ENCODE measurements at places on chromosomes 12 and 14.
A peak's percentile ranks its signal among the peaks of the same experiment; 100 is the strongest.

- DNase-seq: no peak
- no peak overlapping the region for H3K4me3 ChIP-seq
- no peak overlapping the region for H3K27ac ChIP-seq
- no peaks in the 10 kb centered on the region for H3K36me3 ChIP-seq
These were observed 64.9 kb upstream of the KITLG start for GRCh38 chr12:88644946-88645702.

GRCh38 chr12:75868501-75868900 lies 163.1 kb downstream of the PHLDA1 start:
- H3K4me3 ChIP-seq: no peak overlapping the region
- no peak overlapping the region for H3K27ac ChIP-seq
- H3K36me3 ChIP-seq: no peaks in the 10 kb centered on the region
- DNase-seq: no peak
- no peaks in the 10 kb centered on the region for H3K4me1 ChIP-seq

DNA sequence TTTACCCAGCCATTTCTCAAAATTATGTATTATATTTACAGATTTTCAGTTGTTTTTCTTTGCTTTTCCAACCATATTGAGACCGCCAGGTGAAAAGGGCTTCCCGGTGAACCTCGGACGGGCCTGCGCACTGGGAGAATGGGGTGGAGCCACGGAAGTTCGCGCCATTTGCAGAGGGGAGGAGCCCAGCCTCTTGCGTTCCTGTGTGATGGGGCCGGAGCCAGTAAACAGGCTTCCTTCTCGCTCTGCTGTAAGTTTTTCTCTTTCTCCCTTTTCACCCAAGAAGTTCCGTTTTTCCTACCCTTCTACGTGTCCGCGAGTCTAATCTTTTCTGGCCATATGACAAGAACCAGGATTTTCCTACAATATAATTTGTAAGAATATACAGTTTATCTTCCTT lies 1108.8 kb upstream of the SEL1L start:
- DNase-seq: no peak
- peaks cover 6% of the 10 kb centered on the region for H3K4me1 ChIP-seq
- H3K27me3 ChIP-seq: no peaks in the 10 kb centered on the region
- H3K4me3 ChIP-seq: no peak overlapping the region
- no peak overlapping the region for H3K27ac ChIP-seq
- no peaks in the 10 kb centered on the region for H3K36me3 ChIP-seq

- no peak for DNase-seq
- peak within 1 kb of the TSS; percentile 65 for H3K4me3 ChIP-seq
- H3K4me1 ChIP-seq: no peaks in the 10 kb centered on the region
- no peaks in the 10 kb centered on the region for H3K27me3 ChIP-seq
- H3K27ac ChIP-seq: no peak within 1 kb of the TSS
These were observed at the start of gene TMEM121 for GRCh38 chr14:105525861-105526775. TSS of gene TMEM121 (plus strand) at chr14:105526583. CDS start at chr14:105528835, 2,252 bp downstream.

DNA sequence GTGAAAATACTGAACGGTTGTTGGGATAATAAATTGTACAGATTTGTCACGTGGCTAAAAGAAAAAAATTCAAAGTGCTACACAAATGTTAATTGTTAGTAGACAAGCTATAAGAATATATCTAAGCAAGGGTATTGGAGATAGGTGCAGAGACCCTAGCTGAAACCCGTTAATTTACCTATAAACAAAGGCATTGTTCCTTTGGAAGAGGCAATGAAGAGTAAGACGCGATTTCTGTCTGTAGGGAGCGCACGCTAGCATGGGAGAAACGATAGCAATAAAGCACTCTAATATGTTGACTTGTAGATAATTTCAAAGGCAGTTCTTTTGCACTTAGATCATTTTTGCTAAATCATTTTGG lies 565 bp downstream of the CCDC77 start:
- H3K27me3 ChIP-seq: no peaks in the 10 kb centered on the region
- H3K4me1 ChIP-seq: peaks cover 16% of the 10 kb centered on the region
- DNase-seq: peak; percentile 53
- no peak overlapping the region for H3K4me3 ChIP-seq
- H3K27ac ChIP-seq: no peak overlapping the region

- no peak overlapping the region for H3K27ac ChIP-seq
- DNase-seq: peak; percentile 56
- peaks cover 44% of the 10 kb centered on the region for H3K27me3 ChIP-seq
- no peak overlapping the region for H3K4me3 ChIP-seq
- H3K4me1 ChIP-seq: no peaks in the 10 kb centered on the region
These were observed 8.8 kb upstream of the CHGA start for GRCh38 chr14:92914087-92914656.

DNA sequence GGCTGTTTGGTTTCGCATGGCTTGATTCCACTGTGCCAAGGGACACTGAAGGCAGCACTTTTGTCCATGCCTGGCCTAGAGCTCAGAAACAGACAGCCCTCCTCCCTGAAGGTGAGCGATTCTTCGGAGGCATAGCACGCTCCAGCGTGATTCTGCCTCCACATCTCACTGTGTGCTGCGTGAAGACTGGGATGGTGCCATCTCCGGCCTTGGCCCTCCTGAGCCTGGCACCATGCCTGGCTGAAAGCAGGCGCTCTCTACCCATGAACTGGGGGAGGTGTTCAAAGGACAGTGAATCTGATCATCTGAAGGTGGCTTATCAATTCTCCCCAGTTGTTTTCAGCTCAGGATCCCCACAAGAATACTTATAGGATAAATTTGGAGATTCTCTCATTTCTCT lies 187.4 kb downstream of the TTC7B start:
- H3K4me3 ChIP-seq: no peak overlapping the region
- no peaks in the 10 kb centered on the region for H3K36me3 ChIP-seq
- H3K27me3 ChIP-seq: no peaks in the 10 kb centered on the region

GRCh38 chr12:3523728-3524127 lies 32.7 kb downstream of the PRMT8 start:
- H3K36me3 ChIP-seq: peaks cover 6% of the 10 kb centered on the region
- no peak overlapping the region for H3K27ac ChIP-seq
- no peaks in the 10 kb centered on the region for H3K27me3 ChIP-seq
- no peak for DNase-seq
- H3K4me1 ChIP-seq: peaks cover 9% of the 10 kb centered on the region

GRCh38 chr12:15336768-15337553 lies 14.7 kb downstream of the PTPRO start:
- H3K27me3 ChIP-seq: no peaks in the 10 kb centered on the region
- peak; percentile 69 for DNase-seq
- H3K27ac ChIP-seq: peak overlapping the region; percentile 50

GRCh38 chr12:41418586-41418985 lies 230.5 kb downstream of the PDZRN4 start:
- H3K4me1 ChIP-seq: no peaks in the 10 kb centered on the region
- no peak overlapping the region for H3K4me3 ChIP-seq
- H3K27me3 ChIP-seq: peaks cover 34% of the 10 kb centered on the region

GRCh38 chr12:90548595-90548994 lies 406.4 kb downstream of the CCER1 start:
- H3K27ac ChIP-seq: no peak overlapping the region
- H3K4me1 ChIP-seq: no peaks in the 10 kb centered on the region
- no peaks in the 10 kb centered on the region for H3K36me3 ChIP-seq
- no peak overlapping the region for H3K4me3 ChIP-seq
- no peak for DNase-seq
- H3K27me3 ChIP-seq: no peaks in the 10 kb centered on the region

DNA sequence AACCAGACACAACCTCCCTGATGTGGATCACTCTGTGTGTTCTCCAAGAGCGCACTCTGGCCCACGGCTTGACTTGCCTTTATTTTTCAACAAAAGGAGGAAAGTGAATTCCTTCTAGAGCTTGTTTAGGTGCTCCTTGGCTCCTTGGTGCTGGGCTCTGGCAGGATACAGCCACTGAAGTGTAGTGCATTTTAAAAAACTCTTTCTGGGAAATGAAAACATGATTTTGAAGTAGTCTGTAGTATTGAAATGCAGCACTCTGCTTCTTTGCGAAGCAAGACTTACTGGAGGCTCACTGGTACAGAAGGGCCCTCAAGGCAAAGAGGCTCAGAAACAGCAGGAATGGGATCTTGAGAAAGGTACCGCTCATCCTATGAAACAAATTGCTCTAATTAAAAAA lies 81.6 kb downstream of the PTCSC3 start:
- no peak overlapping the region for H3K27ac ChIP-seq
- peaks cover 4% of the 10 kb centered on the region for H3K27me3 ChIP-seq
- H3K4me3 ChIP-seq: no peak overlapping the region
- no peaks in the 10 kb centered on the region for H3K36me3 ChIP-seq
- DNase-seq: no peak

DNA sequence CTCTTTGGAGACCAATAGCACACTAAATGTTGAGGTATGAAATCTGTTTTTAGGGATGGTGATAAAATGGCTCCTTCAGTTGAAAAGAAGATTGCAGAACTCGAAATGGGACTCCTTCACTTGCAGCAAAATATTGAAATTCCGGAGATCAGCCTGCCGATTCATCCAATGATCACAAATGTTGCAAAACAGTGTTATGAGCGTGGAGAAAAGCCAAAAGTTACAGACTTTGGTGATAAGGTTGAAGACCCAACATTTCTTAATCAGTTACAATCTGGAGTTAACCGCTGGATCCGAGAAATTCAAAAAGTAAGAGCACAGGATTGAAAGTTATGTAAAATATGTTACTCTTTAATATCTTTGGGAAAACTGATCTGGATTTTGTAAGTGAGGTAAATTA lies 15.3 kb downstream of the DYNC1H1 start:
- peak overlapping the region; percentile 88 for H3K27ac ChIP-seq
- peak; percentile 23 for DNase-seq
- peaks cover 96% of the 10 kb centered on the region for H3K36me3 ChIP-seq
- peaks cover 32% of the 10 kb centered on the region for H3K4me1 ChIP-seq
- peak overlapping the region; percentile 53 for H3K4me3 ChIP-seq

DNA sequence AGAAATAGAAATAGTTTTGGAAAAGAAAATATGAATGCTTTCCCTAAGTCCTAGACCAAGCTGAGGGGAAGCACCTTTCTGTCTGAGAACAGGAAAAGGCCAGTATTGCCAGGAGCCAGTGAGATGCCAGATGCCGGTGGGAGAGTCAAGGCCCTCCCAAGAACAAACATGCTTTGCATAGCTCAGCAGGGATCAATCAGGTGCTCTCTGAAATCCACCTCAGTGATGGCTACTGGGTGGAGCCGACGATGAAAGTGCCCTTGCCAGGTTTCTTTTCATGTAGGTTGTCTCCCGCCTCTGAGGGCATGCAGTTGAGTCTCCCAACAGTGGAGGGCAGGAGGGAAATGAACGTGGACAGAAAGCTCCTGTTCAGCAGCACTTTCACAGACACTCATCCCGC lies 28.3 kb downstream of the DEGS2 start:
- no peak for DNase-seq
- no peaks in the 10 kb centered on the region for H3K27me3 ChIP-seq
- H3K4me3 ChIP-seq: no peak overlapping the region
- no peak overlapping the region for H3K27ac ChIP-seq

GRCh38 chr14:69657950-69658355 lies 46.6 kb downstream of the SUSD6 start:
- peaks cover 51% of the 10 kb centered on the region for H3K4me1 ChIP-seq
- peak overlapping the region; percentile 98 for H3K27ac ChIP-seq
- H3K4me3 ChIP-seq: peak overlapping the region; percentile 69
- H3K27me3 ChIP-seq: no peaks in the 10 kb centered on the region
- peaks cover 31% of the 10 kb centered on the region for H3K36me3 ChIP-seq
- peak; percentile 71 for DNase-seq

- no peak overlapping the region for H3K4me3 ChIP-seq
- no peak for DNase-seq
- H3K27ac ChIP-seq: peak overlapping the region; percentile 61
- peaks cover 43% of the 10 kb centered on the region for H3K36me3 ChIP-seq
These were observed 124.3 kb downstream of the PPHLN1 start for GRCh38 chr12:42450248-42450647.

DNA sequence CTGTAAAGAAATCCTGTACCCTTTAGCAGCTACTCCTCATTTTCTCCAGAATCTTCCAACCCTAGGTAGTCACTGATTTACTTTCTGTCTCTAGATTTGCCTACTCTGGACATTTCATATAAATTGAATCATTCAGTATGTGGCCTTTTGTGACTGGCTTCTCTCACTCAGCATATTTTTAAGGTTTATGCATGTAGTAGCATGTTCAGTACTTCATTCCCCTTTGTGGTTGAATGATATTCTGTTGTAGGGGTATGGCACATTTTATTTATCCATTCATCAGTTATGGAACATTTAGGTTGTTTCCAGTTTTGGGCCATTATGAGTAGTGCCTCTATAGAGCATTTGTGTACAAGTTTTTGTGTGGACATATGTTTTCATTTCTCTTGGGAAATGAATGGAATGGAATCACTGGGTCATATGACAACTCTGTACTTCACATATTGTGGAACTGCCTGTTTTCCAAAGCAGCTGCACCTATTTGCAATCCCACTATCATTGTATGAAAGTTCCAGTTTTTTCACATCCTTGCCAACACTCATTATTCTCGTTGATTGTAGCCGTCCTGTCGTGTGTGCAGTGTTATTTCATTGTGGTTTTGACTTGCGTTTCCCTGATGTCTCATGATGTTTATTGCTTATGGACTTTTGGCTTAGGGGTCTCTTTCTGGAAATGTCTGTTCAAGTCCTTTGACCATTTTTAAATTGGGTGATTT lies 57.2 kb downstream of the ATF7IP start:
- no peaks in the 10 kb centered on the region for H3K27me3 ChIP-seq
- H3K4me3 ChIP-seq: no peak overlapping the region
- no peaks in the 10 kb centered on the region for H3K4me1 ChIP-seq

GRCh38 chr12:132771126-132771838 lies 9.7 kb upstream of the ANKLE2 start:
- H3K36me3 ChIP-seq: peaks cover 87% of the 10 kb centered on the region
- H3K27ac ChIP-seq: no peak overlapping the region
- peaks cover 5% of the 10 kb centered on the region for H3K4me1 ChIP-seq
- H3K27me3 ChIP-seq: no peaks in the 10 kb centered on the region
- no peak for DNase-seq

DNA sequence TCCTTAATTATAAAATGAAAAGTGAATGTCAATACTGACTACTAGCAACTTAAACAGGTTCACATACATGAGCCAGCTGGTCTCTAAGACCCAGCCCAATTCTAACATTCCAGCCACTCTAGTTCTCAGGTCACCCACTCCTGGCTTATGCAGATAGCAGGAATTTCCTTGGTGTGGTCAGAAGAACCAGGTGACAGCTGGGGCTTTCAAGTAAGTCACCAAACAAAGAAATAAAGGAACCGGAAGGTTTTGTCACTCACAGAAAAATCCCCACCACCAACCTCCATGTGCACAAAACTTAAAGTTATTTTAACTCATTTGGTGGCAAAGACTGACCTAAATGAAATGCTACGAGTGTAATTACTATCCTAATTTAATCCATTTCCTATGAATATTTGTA lies 129.6 kb upstream of the CDKN3 start:
- no peaks in the 10 kb centered on the region for H3K4me1 ChIP-seq
- DNase-seq: no peak
- H3K27me3 ChIP-seq: no peaks in the 10 kb centered on the region
- H3K27ac ChIP-seq: no peak overlapping the region

DNA sequence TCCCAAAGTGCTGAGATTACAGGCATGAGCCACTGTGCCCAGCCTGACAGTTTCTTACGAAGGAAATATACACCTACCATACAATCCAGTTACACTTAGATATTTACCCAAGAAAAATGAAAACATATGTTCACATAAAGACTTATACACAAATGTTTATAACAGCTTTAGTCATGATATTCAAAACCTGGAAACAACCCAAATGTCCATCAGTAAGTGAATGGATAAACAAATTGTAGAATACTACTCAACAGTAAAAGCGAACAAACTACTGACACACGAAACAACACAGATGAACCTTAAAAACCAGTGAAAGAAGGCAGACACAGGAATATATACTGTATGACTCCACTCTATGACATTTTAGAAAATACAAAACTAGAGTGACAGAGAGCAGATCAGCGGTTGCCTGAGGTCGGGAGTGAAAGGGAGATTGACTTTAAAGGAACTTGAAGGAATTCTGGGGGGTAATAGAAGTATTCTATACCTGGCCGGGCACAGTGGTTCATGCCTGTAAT lies 83.6 kb downstream of the SPRING1 start:
- H3K27ac ChIP-seq: no peak overlapping the region
- peaks cover 9% of the 10 kb centered on the region for H3K4me1 ChIP-seq
- no peak for DNase-seq
- H3K4me3 ChIP-seq: no peak overlapping the region
- H3K36me3 ChIP-seq: no peaks in the 10 kb centered on the region
- H3K27me3 ChIP-seq: peaks cover 56% of the 10 kb centered on the region

All from MCF 10A (cell line).